ENCODE measurements at places on chromosomes 7 and 10. TPM values are rescaled to one million over a fixed set of nuclear protein-coding genes. Genes with fewer than 3 reads are reported as not detected.

Gene DPP6
- total RNA-seq, result not detected

DNA sequence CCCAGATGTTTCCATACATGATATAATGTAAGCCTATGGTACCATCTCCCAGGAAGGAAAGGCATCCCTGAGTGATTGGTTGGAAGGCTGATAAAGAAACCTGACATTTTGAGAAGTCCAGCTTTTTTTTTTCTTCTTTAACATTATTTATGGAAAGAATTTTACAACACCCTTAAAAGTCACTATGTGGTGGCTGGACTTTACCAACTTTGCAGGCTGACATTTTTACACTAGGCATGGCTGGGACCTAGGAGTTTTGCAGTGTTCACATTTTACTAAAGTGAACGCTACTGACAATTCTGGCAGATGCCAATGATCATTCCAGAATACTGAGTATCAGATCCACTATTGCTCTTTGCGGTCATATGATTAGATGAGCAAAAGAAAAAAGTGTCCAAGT lies 239.9 kb downstream of the GLI3 start:
- DNase-seq, result no peak

- DNase-seq, result peak; percentile 28
Measured at GRCh38 chr7:44887293-44887692, 2.0 kb upstream of the PURB start.

Gene GPR26
- total RNA-seq, result not detected

DNA sequence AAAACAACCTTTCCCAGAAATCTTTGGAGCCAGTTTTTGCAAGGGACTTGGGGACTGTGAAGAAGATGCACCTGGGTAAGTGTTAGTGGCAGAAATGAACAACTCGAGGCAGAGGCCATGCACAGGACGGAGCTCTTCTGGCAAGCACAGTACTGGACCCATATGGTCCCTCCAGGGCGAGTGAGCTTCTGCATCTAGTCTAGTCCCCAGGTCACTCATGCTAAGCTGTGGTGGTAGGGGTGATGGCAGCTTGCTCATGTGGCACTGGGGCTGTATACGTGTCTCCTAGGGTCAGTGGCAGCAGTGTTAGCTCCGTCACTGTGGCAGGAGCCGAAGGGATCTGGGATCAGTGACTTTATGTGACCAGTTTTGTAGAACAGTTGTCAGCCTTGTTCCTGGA lies 9.3 kb upstream of the LRRC61 start:
- DNase-seq, result no peak

GRCh38 chr7:80725181-80725611 lies 86.8 kb downstream of the CD36 start:
- DNase-seq, result no peak

Gene SMURF1
- total RNA-seq, result 14.0 TPM

DNA sequence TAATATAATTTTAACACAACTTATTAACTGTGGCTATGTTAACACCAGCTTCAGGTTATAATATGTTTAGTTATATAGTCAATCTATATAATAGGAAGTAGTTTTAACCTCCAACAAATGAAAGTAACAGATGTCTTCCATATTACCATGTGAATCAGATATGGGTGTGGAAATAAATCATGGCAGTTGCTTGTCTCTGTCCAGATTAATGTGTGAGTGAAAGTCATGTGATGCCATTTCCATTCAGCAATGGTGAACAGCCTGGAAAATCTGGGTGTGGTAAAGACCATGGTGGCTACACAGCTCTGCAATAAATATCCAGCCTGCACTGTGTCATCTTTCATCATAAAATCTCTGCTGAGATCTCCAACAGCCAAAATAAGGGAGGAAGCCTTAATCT lies 27.8 kb downstream of the HEPACAM2 start:
- no peak for DNase-seq

DNA sequence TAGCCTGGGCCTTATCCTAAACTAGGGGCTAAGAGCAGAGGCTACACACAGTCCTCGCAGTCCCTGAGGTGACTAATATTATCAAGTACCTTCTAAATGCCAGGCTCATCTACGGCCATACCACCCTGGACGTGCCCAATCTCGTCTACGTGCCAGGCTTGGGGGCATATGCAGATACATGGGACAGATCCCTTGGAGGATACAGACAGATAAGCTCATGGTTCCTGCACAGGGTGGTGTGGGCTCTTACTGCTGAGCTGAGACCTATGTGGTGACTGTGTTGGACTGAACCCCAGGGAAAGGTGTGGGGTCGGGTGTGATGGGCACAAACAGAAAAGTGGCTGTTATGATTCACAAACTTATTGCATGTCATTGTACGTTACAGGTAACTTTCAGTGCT lies 268.4 kb upstream of the NEBL start:
- no peak for DNase-seq
